ENCODE measurements at places on chromosomes 2 and 18.

- peak overlapping the region; percentile 52 for H3K4me3 ChIP-seq
- no peaks in the 10 kb centered on the region for H3K36me3 ChIP-seq
- H3K4me1 ChIP-seq = peaks cover 12% of the 10 kb centered on the region
Observed at GRCh38 chr2:240820607-240821428, 799 bp upstream of the KIF1A start.

DNA sequence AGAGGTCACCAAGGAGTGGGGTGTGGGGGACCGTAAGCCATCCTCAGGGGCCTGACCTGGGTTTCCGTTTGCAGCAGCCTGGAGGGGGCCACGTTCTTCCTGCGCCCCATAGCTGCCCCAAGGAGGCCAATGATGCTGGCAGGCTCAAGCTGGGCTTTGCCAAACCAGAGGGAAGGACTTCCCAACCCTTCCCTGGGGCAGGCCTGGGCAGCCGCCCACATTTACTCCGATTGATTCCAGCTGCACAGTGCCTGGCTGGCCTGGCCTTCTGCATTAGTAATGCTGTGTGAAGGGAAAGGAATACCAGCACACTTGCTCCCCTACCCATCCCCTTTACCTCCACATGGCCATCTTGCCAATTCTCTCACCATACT is 360.6 kb upstream of the SLC14A2 start:
- no peak for DNase-seq
- H3K36me3 ChIP-seq = no peaks in the 10 kb centered on the region
- no peak overlapping the region for H3K4me3 ChIP-seq
- H3K4me1 ChIP-seq = no peaks in the 10 kb centered on the region

DNA sequence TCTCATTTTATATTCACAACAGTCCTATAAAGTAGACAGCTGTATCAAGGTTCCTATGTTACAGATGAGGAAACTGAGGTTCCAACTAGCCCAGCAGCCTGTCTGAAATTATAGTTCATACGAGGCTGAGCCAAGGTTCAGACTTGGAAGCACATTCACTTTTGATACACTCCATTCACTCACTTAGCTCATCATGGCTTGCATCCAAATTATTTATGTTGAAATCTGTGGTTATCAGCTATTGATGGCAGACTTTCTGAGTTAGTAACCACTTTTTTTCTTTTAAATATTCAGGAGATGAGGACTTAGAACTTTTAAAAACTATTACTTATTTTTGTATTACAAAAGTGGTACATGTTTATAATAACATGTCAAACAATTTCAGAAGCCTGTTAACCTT is 188.2 kb downstream of the MTX2 start:
- H3K4me3 ChIP-seq = no peak overlapping the region
- H3K36me3 ChIP-seq = no peaks in the 10 kb centered on the region
- DNase-seq = no peak
- peaks cover 44% of the 10 kb centered on the region for H3K27me3 ChIP-seq
- H3K4me1 ChIP-seq = no peaks in the 10 kb centered on the region

DNA sequence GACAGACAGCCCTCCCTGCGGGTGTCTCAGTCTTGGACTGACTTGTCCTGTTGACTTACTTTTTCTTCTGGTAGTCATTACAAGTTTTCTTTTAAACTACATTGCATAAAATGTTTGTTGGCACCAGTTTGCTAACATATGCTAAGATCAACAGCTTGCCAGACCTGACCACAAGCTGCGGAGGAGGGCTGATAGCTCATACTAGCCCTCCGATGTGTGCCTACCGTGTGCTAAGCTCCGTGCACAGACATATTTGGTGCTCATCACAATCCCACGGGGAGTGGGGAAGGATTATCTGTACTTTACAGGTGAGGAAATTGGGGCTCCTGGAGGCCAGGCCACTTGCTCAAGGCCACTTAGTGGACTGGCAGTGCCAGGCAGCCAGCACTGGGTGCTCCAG is 72.8 kb upstream of the YPEL5 start:
- H3K4me1 ChIP-seq = no peaks in the 10 kb centered on the region
- H3K27ac ChIP-seq = no peak overlapping the region
- no peak for DNase-seq
- peaks cover 22% of the 10 kb centered on the region for H3K27me3 ChIP-seq

GRCh38 chr2:35443087-35443486 is 912.5 kb upstream of the CRIM1 start:
- DNase-seq = no peak
- H3K36me3 ChIP-seq = no peaks in the 10 kb centered on the region
- H3K4me3 ChIP-seq = no peak overlapping the region
- no peaks in the 10 kb centered on the region for H3K27me3 ChIP-seq

DNA sequence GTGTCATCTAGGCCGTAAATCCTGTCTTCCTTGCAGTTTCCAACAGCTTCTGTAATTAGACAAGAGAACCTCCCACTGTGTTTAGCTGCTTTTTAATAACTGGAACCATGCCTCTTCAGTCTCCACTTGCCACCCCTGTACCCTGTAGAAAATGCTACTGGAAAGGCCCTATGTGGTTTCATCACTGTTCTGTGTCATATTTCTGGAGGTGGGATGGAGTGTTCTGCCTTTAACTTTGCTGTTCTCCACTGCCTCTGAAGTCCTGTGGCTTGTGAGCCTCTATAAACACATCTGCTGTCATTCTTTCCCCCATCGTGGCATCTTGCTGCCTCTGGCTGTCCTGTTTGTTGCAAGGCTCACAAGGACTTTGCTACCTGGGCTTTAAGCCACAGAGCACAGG is 17.9 kb downstream of the MGAT5 start:
- peak overlapping the region; percentile 28 for H3K27ac ChIP-seq
- peaks cover 15% of the 10 kb centered on the region for H3K4me1 ChIP-seq
- no peak for DNase-seq
- no peaks in the 10 kb centered on the region for H3K27me3 ChIP-seq
- H3K4me3 ChIP-seq = no peak overlapping the region

- DNase-seq = no peak
- H3K36me3 ChIP-seq = peaks cover 27% of the 10 kb centered on the region
- H3K27ac ChIP-seq = no peak overlapping the region
- H3K4me1 ChIP-seq = peaks cover 49% of the 10 kb centered on the region
Observed at GRCh38 chr2:64133828-64134227, 10.4 kb downstream of the PELI1 start.

All from activated naive CD4-positive, alpha-beta T cell treated with anti-CD3 and anti-CD28 coated beads, Interleukin-2, amount 10 ng/mL, durations not matched to agents 7 days and 5 days (primary cell).